Urinary bladder (tissue), 4 donors: ENCODE measurements at places on chromosomes 5 and 9.

DNA sequence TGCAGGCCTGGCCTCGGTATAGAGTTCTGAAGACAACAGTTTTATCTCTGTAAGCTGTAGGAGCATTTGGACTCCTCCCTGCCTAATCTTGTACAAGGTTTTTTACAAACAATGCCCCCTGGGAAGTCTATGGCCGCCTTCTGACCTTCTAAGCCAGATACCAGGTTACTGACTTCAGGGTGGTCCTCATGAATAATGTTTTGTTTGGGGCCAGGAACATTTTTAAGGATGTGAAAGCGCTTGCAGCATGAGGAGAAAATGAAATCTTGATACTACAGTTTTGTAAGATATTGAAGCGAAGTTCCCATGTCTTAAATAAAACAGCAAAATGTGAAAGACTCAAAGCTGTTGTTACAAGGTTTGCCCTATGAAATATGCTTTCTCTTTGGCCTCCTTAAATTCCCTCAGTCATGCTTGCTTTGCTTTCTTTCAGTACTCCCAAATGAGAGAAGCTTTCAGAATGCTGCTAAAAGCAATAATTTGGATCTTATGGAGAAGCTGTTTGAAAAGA lies 5.2 kb downstream of the ANKDD1B start:
- DNase-seq, result peak; percentile 41

- no peak for DNase-seq
Observed at GRCh38 chr5:137760719-137761516, 6.8 kb upstream of the HNRNPA0 start.

DNA sequence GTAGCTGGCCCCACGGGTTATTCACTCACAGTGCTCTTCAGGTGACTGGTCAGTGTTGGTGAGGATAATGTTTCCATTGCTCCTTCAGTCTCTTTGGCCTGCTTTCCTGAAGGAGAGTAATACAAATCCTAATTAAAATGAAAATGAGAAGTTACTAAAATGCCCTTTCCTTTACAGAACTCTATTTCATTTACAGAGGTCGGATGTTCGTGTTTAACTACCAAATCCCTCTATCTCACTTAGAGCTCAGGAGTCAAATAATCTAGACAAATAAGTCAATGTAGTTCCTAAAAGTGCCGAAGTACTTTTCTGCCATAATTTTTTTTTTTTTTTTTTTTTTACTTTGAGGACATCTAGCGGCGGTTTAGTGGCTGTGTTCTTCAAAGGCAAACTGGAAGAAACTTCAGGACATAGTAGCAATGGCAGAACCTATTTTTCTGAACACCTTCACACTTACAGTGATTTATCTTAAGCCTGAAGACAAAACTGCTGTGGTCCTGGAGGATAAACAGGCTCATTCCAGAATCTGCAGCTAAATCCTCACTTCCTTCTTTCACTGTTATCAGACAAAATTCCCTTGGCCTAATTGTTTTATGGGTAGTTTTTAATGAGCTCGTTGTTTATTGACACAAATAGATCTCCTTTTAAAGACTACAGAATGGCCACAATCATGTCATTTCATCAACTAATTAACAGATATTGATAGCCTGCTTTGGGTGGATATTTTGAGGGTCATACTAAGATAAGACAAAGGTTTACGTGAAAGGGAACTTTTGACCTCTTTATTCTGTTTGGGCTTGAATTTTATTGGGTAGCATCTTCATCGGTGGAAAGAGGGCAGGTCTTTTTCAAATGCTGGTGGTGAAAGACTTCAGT lies 207.6 kb upstream of the DMRTA1 start:
- DNase-seq, result no peak

- DNase-seq, result no peak
Observed at GRCh38 chr5:65332591-65332990, 149.1 kb downstream of the ADAMTS6 start.

DNA sequence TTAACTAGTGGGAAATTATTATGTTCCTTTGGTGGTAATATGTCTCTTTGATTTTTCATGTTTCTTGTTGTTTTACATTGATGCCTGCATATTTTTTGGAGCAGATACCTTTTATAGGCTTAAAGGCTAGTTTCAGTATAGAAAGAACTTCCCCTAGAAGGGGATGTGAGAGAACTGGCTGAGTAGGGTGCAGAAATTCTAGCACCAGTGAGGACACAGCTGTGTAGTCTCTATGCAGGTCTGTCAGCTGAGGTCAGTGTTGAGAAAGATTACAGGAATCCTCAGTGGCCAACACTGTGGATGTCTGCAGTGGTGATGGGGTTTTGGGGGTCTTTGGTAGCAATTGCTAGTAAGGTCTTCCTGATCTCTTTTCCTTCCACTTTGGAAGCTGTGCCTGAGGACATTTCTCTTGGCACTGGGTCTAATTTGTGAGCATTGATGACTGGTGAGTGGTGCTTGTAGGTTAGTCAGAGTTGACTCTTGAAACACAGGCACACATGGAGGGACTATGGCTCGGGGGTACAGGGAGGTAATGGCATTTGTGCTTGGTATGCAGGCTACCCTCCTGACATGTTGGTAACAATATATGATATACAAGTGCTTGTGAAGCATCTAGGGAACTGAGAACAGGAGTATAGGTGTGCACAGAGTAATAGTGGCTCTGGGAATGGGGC lies 221.4 kb downstream of the SPATA31D1 start:
- no peak for DNase-seq

- DNase-seq, result no peak
Observed at GRCh38 chr5:1463326-1464095, 18.3 kb upstream of the SLC6A3 start.

DNA sequence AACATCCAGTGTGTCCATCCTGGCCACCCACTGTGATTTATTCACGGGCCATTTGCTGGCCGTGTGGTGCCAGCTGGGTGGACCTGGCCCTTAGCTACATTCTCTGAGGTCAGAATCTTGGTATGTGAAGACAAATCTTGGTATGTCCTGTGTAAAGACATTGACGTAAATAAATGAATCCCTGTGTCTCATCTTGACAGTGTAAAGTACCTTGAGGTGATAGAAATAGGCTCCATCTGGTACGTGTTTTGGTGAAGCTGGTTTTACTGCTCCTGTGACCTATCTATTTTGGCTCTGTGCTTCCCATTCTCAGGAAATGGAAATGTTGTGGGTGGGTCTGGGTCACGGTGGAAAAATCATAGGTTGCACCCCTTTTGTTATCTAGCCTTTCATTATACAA lies 245.4 kb upstream of the ANKH start:
- no peak for DNase-seq
